SK-N-MC (cell line): ENCODE measurements at places on chromosomes 6 and 20.

DNA sequence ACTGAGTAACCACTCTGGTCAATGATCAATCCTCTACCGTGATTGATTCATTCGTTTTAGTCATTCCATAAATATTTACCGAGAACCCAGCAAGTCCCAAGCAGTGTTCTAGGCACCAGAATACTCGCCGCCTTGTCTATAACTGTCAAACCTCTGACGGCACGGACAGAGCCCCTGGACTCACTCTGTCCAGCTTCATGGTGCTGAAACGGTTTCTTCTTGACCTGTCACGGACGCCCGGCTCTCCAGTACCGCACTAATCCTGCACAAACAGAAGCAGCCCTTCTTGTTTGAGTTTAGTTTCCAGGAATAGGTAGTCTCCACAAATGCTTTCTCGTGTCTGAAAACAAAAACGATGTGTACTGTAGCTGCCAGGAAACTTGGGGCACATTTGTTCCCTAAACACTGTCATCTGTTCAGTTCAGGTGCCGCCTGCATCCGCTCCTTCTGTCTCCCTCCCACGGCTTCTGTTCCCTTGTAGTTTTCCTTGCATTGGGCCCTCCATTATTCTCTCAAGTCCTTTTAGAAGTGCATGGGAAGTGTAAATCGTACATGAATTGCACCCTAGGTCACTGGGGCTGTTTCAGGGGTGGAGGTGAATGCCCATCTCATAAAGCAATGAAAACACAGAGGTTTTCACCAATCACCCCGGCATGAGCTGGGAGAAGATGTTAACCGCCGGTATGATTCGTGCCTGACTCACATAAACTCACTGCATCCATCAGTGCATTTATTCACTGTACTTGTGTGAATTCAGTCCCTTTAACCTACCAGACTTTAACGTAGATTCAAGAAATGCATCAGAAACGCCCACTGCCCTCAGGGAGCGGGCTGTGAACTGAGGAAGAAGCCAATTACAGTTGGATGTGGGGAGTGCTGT lies 209.3 kb upstream of the CDH4 start:
- no peak for DNase-seq

DNA sequence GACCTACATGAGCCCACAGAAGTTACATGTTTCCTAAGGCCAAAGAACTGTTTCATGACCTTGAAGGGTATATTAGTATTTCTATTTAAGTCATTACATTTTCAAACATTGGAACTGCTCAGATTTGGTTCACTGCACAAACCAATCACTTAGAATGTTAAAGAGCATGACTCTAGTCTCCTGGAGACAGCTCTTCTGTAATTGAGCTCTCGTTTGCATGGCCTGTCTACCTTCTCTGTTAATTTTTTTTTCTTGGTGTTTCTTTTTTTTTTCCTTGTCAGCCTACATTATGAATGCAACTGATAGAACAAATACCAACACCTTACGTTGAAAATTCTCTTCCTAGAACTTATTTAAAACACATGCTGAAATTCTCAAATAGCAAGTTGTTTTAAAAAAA lies 860.2 kb upstream of the MAP3K7 start:
- no peak for DNase-seq

- DNase-seq = no peak
Observed at GRCh38 chr6:43432009-43432945, 4.9 kb downstream of the ABCC10 start.

DNA sequence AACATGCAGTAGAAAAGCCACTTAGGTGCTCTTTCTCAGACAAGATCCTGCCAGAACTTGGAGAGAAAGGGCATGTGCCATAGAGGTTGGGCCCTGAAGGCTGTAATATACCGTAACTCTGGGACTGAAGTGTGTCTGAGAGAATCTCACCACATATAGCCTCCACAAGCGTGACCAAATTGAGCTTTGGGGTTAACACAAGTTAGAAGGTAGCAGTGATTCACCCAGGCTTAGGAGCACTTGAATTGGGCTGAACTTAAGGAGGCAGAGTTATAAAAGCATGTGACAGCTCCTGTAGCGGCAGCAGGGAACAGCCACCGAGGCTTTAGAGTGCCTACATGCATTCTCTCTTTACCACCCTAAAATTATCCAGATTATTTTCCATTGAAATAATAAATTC lies 361.6 kb downstream of the PHF3 start:
- no peak for DNase-seq

GRCh38 chr20:33370291-33370690 lies 31.0 kb downstream of the CDK5RAP1 start:
- no peak for DNase-seq

DNA sequence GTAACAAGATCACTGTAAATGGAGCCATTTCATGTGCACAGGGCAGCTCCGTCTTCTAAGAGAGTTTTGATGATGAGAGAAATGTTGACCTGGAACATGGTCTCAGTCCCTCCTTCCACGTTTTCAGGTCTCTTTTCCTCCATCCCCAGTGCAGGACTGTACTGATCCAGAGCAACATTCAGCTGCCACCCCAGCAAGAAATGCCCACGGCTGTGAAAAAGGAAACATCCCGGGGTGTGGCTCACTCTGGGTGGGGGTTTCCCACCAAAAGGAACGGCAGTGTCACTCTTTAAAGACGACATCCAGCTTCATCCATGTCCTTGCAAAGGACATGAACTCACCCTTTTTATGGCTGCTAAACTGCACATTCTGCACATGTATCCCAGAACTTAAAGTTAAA lies 92.6 kb downstream of the ERMARD start:
- DNase-seq = no peak

DNA sequence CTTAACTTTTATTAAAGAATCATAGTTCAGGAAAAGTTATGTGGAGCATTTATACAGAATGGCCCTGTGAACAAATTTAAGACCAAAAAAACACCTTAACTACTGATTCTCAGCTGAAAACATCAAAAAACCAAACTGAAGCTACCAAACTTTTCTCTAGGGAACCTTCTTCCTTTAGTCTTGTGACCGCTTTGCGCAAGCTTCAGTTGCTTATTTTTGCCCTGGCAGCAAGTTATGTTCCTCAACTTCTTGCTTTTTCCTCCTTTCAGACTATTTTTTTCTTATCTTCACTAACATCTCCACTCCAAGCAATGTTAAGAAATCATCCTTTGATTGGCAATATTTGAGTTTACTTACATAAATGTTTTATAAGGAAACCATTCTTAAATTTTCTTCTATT lies 100.1 kb downstream of the MYB start:
- peak; percentile 32 for DNase-seq

DNA sequence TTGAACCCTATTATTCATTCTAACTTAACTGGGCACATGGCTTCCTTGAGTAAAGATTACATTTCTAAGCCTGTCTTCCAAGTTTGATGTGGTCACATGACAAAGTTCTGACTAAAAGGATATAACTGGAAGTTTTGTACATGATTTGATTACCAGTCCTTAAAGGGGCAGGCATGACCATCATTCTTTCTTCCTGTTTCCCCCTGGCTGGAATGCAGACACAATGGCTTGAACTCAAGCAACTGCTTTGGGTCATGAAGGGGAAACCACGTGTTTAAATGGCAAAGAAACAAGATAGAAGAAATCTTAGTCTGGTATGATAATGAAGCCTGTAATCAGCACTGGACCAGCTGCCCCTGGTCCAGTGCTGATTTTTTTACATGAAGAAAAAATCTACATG lies 15.6 kb upstream of the SHLD1 start:
- no peak for DNase-seq

- no peak for DNase-seq
Observed at GRCh38 chr6:108942556-108943492, 94.6 kb downstream of the ARMC2 start.

GRCh38 chr20:49941456-49941855 lies 5.3 kb downstream of the RNF114 start:
- no peak for DNase-seq

GRCh38 chr20:41192575-41192974 lies 55.2 kb downstream of the PLCG1 start:
- no peak for DNase-seq

DNA sequence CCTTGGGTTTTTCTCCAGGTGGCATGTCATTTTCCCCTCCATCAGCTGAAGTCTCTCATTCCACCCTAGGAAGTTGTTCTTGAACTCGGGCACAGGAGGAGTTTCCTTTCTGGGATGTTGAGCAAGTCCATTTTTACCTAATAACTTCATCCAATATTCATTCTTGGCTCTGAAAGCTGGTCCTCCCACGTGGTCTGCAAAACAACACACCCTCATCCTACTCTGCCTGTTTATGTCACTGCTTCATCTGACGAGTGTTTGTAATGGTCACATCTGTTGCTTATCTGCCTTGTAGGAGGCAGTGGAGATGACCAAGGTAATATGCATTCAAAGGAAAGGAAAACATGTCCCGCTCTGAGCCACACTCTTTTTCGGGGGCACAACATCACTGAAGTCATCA lies 41.7 kb upstream of the AIG1 start:
- no peak for DNase-seq

DNA sequence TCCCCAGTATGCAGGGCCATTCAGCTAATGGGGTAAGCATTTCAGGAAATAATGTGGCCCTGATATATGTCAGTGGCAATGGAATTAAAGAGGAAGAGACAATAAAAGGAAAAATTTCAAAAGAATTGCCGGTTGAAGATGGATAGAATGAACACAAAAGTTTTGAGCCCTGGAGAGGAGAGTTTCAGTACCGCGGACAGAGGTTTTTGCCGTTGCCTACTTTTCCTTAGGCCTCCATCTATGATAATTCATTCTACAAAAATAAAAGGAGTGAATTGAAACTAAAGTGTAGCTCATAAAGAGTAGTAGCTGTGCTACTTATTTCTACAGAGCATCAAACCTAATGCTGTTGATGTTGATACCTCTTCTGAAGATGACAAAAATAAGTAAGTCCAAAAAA lies 140.7 kb downstream of the RNASET2 start:
- no peak for DNase-seq

DNA sequence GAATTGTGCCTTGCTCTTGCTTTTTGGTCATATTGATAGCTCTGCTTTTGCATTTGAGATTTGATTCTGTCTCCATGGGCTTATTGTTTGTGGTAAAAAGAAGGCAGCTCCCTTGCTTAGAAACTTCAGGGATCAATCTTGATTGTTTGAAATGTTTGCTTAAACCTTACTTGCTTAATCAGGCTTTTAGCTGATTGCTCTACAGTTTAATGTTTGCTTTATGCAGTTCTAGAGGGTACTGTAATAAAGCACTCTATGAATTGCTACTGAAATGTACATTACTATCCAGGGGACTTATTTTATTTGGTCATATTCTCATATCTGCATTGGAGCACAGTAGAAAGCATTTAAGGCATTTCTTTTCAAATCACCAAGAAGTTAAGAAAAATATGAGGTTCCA lies 545.4 kb upstream of the HS3ST5 start:
- no peak for DNase-seq

DNA sequence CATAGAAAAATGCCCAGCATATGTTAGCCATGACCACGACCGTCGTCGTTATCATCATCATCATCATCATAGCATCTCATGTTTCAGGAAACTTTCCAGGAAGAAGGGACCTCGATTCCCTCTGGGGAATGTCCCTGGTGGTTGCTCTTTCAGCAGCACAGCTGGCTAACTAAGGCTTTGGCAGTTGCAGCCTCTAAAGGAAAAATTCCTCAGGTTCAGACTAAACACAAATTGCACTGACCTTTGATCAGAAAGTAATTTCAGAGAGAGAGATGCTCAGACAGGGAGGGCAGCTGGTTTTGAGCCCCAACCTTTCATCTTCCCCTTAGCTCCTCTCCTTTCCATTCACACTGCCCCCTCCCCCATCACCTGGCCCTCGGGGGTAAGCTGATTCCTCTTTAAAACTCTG lies 5.6 kb upstream of the CFB start:
- no peak for DNase-seq

DNA sequence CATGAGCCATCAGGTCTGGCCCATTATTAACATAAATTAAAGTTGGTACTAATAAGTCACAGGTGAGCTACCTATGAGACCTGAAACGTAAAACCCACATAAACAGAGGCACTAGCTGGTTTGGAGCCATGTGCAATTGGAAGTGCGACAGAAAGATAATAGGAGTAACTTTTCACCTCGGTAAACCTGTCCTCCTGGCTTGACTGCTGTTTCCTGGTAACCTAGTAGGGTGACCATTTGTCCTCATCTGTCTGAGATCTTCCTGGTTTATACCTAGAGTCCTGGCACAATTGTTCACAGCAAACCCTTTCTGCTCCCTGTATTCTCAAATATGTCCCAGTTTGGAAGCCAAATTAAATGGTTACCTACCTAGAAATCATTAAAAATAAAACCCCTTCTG lies 7.4 kb downstream of the TBC1D20 start:
- DNase-seq = no peak

GRCh38 chr6:131640100-131640499 lies 3.0 kb downstream of the ENPP3 start:
- DNase-seq = no peak

GRCh38 chr20:51966296-51966971 lies 164.1 kb upstream of the SALL4 start:
- no peak for DNase-seq

DNA sequence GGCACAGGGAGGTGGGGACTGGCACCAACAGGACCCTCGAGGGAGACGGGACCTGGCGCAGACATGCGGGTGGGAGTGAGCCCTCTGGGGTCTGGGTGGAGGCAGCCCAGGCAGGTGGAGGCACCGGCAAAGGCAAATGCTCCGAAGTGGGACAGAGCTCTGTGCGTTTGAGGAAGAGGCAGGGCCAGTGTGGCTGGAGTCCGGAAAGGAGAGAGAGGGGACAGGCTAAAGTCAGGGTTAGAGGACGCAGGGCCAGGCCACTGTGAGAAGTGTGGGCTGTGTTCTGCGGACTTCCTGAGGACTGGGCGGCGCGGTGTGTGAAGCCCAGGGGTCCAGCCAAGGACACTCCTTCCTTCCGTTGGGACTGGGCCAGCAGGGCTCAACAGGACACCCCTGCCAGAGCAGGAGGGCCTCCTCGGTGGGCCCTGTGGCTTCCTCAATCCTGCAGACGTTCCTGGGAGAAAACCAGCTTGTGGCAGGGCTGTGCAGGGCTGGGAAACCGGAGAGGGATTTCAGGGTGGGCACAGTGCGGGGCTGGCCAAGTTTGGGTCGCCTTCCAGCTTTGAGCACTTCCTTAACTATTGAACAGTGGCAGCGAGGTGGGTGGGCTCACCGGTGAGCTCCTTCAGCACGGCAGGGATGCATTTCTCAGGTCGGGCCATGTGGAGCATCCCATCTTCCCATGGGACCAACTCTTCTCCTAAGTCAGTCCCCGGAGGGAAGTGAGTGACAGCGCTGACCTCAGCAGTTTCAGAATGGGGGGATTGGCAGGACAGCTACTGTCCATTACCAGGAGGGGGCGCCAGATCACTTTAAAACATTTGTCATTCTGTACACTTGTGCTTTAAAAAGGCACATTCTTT lies 22.5 kb downstream of the MOCS3 start:
- peak; percentile 18 for DNase-seq

DNA sequence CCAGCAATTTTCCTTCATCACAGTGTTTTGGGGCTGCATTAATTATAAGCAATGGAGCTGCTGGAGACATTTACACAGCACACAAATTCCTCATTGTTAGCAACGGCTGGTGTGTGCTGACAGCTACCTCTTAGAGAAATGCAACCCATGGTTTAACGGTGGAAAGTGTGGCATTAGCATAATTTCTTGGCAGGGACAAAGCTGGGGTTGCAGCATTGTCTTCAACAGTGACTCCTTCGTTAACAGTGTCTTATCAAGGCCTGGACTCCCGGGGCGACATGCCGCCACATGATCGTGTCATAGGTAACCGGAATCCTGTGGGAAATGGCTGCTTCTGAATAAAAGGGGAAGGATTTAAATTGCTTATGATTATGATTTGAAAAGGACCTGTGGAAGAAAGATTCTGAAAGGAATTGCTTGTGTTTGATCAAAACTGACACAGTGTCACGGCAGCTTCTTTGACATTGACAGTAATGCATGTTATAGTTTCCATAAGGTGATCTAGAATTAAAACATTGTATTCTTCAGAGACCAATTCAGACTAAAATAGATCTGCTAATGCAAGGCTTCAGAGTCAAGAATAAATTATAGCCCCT lies 128.0 kb downstream of the UST start:
- DNase-seq = no peak
